ENCODE measurements at places on chromosomes 7 and 10.

- no peak for DNase-seq
These were observed 507.0 kb upstream of the KLF6 start for GRCh38 chr10:4291990-4292389.

DNA sequence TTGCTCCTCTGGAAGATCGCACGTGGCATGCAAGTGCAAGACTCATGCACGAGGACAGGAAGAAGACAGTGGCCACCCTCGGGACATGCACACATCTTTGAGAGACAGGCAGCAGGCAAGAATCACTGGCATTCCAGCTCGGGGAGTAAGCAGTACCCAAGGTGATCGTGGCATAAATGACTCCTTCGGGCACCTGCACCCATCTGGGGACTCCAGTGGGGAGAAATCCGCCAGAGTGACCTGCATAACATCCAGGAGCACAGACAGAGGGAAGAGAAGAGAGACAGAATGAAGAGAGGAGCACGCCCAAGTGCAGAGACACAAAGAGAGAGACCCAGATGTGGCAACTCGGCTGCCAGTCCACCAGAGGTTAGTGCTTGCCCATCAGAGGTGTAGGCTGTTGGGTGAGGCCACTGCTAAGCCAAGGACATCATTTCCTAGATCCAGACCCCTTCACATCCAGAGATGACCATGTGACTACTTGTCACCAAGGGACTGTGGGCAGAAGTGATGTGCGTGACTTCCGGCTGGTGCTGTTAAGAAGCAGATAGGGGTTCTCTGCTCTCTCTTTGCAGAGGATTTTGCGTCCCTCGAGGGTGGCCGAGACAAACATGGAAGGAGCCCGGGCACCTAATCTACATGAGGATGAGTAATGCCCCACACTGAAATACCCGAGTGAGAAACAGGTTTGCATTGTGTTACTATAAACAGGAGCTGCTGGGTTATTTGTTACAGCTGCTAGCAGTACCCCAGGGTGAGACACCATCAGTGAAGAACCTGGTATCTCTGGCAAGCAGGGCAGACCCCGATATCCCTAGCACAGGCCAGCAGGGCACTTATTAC, 80.6 kb downstream of the VWA2 start:
- no peak for DNase-seq

- DNase-seq, result no peak
These were observed 2.0 kb downstream of the SRGN start for GRCh38 chr10:69089638-69090599.

- no peak for DNase-seq
These were observed 6.7 kb upstream of the PWWP2B start for GRCh38 chr10:132390170-132390920.

GRCh38 chr10:5449227-5449626, 36.9 kb downstream of the NET1 start:
- no peak for DNase-seq

DNA sequence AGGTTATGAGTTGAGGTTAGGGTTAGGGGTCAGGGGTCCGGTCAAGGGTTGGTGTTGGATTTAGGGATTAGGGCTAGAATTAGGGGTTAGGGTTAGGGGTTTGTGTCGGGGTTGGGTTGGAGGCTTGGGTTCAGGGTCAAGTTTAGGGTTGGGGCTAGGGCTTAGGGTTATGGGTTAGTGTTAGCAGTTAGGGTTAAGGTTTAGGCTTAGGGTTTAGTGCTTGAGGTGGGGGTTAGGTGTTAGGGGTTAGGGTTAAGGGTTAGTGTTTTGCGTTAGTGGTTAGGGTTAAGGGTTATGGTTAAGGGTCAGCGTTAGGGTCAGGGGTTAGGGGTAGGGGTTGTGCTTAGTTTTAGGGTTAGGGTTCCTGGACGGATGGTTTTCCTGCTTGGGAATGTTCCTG, 1.7 kb upstream of the SYCE1 start:
- no peak for DNase-seq

- DNase-seq, result no peak
These were observed 60.1 kb downstream of the IKZF1 start for GRCh38 chr7:50364645-50365044.

- no peak for DNase-seq
These were observed 210.5 kb downstream of the BICC1 start for GRCh38 chr10:58723186-58723585.

- no peak for DNase-seq
These were observed 194.0 kb upstream of the MGMT start for GRCh38 chr10:129272866-129273650.

DNA sequence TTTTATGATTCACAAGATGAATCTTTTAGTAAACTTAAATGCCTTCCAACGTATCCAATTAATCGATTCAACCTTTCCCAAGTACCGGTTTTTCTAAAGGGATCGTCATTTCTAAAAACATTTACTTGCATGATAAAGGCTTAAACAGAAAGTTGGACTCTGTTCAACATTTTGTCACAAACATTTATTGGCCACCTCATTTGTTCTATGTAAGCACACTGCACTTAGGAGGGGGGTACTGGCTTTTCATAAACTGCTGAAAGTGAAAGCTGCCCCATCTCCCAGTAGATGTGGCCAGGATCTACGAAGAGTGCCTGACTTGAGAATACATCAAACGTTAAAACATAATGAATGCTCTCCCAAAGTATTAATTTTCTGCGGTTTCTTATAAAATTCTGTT, 37.3 kb upstream of the LAMB4 start:
- no peak for DNase-seq

GRCh38 chr10:62380016-62380415, 5.8 kb downstream of the ZNF365 start:
- no peak for DNase-seq

- DNase-seq, result no peak
These were observed 34.2 kb downstream of the CYP17A1 start for GRCh38 chr10:102802920-102803534.

- no peak for DNase-seq
These were observed 24.4 kb downstream of the CACNA2D1 start for GRCh38 chr7:82419200-82419599.

DNA sequence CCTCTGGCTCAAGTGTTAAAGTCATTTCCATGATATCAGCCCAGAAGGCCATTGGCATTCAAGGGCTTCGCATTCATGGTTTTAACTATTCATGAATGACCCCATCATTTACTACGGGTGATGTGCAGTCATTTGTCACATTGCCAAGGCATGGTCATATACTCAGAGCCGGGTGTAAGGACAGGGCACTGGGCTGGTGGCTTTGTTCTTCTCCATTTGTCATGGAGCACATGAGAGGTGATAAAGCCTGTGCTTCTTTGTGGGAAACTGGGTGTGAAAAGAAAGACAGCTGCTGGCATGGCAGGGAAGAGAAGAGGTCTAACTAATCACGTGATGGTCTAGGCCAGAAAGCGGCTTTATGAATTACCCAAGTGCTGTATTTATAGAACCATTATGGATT, 132.2 kb upstream of the PLXNA4 start:
- no peak for DNase-seq

DNA sequence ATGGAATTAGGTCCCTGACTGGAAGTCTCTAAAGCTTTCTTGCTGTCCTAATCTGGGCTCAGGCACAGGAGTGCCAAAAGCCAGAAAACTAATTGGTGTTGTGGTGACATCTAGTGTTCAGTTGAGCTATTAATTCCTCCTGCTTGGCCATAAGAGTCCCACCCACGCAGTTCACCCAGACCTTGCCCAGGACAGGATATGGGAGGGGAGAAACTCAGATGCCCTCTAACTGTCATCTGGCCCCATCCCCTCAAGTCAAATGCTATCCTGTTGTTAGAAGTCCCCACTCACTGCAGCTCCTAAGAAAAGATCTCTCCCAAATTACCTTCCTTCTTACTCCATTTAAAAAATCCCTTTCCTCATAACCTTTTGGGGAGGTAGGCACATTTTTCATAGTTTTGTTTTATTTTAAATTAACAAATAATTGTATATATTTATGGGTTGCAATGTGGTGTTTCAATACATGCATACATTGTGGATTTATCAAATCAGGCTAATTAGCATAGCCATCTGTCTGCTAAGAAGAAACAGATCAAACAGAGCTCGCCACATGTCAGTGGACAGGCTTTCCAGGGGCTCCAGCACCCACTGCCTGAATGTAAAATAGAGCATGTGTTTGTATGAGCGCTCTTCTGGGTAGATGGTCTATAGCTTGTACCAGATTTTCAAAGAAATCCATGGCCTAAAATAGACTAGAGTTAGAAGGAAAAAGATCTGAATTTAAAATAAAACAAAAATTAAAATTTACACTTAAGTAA, 84.0 kb downstream of the GSAP start:
- DNase-seq, result no peak

GRCh38 chr7:117907049-117907640, 33.9 kb upstream of the CTTNBP2 start:
- DNase-seq, result no peak

- DNase-seq, result no peak
These were observed 578 bp downstream of the CACUL1 start for GRCh38 chr10:118754229-118754555.

GRCh38 chr7:7798510-7798909, 80.1 kb upstream of the RPA3 start:
- DNase-seq, result no peak

DNA sequence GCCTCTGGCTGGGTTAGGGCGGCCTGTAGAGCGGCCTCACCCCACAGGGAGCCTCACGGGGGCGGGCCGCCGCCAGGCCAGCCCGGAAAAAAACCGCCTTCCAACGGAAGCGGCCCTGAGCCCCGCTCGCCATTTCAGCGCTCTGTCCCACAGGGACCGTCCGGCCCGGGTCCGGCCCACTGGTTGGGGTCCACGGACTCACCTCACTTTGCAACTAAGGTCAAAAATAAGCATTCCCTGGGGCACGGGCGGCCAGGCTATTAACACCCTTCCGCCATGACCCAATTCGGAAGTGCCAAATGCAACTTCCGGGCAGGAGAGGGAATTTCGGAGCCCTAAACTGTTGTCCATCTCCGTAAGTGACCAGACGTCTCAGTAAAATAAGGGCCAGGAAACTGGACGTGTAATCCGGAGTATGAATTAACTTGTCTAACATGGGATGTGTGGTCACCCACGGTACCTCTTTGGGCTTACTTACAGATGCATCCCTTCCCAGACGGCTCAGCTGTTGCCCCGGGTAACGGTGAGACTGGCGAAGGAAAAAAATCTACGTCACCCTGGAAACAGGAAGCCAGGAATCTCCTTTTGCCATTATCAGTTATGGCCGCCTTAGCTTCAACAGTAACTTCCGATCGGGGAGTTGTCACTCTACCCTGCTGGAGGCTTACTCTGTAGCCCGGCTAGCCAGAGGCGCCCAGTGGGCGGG, at the start of gene BBIP1:
Gene BBIP1, minus strand, starts transcription at position 538 of the 706 bp plus-strand sequence. CDS start 1,023 bp downstream, outside the sequence.
- DNase-seq, result no peak

GRCh38 chr7:45188736-45189135, 31.1 kb downstream of the RAMP3 start:
- no peak for DNase-seq

- DNase-seq, result no peak
These were observed 35.7 kb downstream of the MEOX2 start for GRCh38 chr7:15650787-15651186.

DNA sequence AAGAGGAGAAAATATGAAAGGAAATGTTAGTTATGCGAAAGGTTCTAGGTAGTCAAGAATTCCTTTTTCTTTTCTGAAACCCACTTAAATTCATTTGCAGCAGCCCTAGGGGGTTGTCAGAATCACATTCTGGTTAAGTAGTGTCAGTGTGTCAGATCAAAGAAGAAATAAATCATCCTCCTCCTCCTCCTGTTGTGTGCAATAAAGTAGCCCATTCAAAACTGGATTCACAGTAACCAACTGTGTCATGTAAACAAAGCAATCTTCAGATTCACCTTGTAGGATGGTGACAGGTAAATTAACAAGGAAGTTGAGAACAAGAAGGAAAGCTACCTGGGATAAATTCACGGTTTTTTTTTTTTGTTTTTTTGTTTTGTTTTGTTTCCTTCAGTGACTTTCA, 127.5 kb downstream of the NSUN6 start:
- no peak for DNase-seq

GRCh38 chr10:62538606-62539005, 164.4 kb downstream of the ZNF365 start:
- no peak for DNase-seq

DNA sequence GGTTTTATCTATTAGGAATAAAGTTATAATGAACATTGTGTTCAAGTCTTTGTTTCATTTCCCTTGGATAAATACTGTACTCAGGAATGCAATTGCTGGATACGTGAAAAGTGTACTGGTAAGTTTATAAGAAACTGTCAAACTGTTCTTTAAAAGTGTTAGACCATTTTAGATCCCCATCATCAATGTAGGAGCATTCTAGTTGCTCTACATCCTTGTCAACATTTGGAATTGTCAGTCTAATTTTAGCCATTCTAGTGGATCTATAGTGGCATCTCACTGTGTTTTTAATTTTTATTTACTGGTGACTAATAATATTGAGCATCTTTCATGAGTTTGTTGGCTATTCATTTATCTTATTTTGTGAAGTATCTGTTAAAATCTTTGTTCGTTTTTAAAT, 354.0 kb upstream of the NRP1 start:
- no peak for DNase-seq

- DNase-seq, result no peak
These were observed 47.0 kb upstream of the CDK1 start for GRCh38 chr10:60731134-60731885.

GRCh38 chr7:85172530-85172941, 14.3 kb downstream of the SEMA3D start:
- DNase-seq, result no peak

GRCh38 chr10:59003203-59003602, 173.2 kb upstream of the PHYHIPL start:
- DNase-seq, result no peak

DNA sequence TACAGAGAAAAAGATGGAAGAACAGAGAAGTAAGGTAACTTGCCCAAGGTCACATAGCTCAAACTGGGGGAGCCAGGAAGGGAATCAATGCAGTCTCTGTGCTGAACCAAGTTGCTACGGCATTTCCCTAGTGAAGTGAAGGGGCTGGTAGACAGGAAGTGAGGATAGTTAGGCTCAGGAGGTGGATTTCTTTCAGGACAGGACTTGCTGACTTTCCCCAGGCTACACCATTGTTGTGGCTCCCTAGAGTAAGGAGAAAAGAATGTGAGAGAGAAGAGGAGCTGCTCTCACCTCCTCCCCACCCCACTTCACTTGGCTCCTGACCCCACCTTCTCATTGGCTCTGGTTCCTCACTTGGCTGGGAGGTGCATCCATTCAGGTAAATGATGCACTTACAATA, 316.9 kb downstream of the INHBA start:
- DNase-seq, result no peak

- DNase-seq, result no peak
These were observed 128.7 kb downstream of the TSPAN12 start for GRCh38 chr7:120729245-120729644.

GRCh38 chr10:2445370-2445769, 622.0 kb upstream of the PFKP start:
- DNase-seq, result no peak

DNA sequence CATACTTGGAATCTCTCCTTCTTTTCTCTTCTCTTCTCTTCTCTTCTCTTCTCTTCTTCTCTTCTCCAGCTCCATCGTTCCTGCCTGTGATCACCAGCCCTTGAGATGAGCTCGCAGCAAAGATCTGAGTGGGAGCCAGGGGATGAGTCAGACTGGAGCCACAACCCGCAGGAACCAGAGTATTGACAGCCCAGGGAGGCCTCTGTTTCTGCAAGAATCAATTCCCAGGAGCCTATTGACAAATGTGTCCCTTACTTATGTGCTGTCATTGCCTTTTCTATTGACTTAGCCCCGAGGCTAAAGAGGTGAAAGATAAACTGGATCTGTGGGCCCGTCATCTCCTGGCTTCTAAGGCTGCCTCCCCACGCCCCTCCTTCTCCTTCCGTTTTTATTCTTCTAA, 13.1 kb upstream of the HABP2 start:
- DNase-seq, result no peak
